Erythroblast (primary cell): ENCODE measurements at places on chromosomes 5 and 9.

- no peak for DNase-seq
Measured at GRCh38 chr9:81598123-81598497, 91.2 kb downstream of the TLE1 start.

- no peak for DNase-seq
Measured at GRCh38 chr5:111685969-111686368, 71.0 kb downstream of the NREP start.

GRCh38 chr9:83384214-83384613 is 154.0 kb downstream of the FRMD3 start:
- DNase-seq = no peak

- DNase-seq = no peak
Measured at GRCh38 chr9:105403552-105404248, 44.1 kb upstream of the FSD1L start.

DNA sequence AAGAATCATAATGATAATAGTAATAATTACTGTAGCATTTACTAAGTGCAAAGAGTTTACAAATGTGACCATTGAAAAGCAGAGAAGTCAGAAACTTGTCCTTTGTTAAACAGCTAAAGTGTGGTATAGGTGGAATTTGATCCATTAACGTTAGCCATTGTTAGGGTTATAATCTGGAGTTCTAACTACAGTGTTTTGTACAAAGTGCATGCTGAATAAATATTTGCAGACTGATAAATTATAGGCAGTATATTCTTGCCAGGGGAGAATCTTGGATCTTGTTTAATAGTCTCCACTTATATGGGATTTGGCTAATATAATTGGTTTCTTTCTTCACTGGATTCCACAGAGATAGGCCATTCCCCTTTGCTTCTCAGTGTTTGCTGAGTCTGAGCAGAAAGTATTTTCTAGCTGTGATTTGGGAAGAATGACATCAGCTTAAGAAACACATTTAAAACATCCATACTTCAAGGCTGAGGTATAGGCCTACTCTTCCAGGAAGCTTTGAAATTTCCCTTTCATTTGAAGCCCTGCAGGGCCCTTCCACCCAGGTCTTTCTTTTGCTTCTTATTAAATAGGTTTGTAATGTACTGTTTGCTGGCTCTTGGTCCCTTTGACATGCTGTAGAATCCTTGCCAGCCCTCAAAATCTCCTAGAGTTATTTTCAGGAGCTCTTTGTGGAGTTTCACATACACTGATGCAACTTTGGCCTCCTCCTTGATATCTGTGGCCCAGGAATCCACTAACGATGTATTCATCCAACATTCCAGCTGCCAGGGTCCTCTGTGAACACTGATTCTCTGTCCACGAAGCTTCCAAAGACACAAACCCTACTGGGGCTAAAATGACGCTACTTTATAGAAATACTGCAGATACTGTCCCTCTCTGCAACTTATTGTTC is 51.4 kb downstream of the ATP10B start:
- no peak for DNase-seq

DNA sequence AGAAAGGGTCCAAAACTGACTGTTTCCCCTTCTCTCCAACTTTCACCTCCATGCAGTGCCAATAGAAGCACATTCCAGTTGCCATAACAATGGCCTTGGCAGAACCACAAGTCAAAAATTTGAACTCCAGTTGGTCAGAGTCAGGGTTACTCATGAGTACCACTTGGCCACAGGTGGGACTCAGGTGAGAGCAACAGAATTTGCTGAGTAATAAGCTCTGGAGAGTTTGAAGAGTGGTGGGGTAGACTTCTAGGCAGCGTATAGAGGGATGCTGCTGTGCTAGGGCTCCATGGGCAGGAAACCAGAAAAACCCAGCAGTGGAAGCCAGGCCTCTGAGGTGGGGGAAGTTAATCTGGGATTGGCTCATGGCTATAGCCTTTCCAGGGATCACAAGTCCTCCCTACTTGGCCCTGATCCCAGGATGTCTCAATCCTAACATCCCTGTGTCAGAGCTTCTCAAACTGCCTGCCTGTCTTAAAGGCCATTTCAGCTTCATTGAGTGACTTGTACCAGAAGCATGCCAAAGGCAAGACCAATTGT is 30.2 kb downstream of the SNX18 start:
- peak; percentile 18 for DNase-seq

- DNase-seq = no peak
Measured at GRCh38 chr9:28317745-28318144, 744.5 kb upstream of the C9orf72 start.

GRCh38 chr9:96758845-96759673 is 18.8 kb downstream of the ZNF510 start:
- DNase-seq = peak; percentile 22

DNA sequence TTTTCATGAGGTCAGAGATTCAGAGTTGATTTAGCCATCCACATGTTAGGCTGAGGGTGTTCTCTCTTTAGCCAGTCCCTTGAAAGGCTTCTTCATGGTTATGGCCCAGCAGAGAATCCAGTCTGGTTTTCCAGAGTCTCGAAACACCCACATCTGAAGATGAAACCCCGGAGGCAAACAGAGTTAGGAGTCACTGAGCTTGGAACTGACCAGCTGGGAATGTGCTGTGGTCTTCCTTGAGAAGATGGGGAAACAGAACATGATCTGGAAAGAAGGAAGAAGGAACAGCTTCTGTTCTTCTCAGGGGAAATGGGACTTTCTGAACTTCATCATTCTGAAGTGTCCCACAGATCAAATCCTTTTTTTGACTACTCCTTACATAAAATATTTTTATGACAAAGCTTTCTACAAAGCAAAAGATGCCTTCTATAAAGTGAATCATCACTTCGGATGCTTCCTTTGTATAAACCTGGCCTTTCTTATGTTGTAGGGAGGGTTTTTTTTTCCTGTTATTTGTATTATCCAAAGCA is 45.4 kb downstream of the ZNF618 start:
- no peak for DNase-seq

GRCh38 chr9:113997610-113998009 is 80.5 kb downstream of the AMBP start:
- DNase-seq = no peak

- no peak for DNase-seq
Measured at GRCh38 chr5:17951392-17952169, 317.3 kb downstream of the TAF11L14 start.
